HTR-8/SVneo (cell line): ENCODE measurements at places on chromosomes 16 and 17.

GRCh38 chr16:62977876-62978275 lies 941.6 kb upstream of the CDH8 start:
- no peak for DNase-seq

DNA sequence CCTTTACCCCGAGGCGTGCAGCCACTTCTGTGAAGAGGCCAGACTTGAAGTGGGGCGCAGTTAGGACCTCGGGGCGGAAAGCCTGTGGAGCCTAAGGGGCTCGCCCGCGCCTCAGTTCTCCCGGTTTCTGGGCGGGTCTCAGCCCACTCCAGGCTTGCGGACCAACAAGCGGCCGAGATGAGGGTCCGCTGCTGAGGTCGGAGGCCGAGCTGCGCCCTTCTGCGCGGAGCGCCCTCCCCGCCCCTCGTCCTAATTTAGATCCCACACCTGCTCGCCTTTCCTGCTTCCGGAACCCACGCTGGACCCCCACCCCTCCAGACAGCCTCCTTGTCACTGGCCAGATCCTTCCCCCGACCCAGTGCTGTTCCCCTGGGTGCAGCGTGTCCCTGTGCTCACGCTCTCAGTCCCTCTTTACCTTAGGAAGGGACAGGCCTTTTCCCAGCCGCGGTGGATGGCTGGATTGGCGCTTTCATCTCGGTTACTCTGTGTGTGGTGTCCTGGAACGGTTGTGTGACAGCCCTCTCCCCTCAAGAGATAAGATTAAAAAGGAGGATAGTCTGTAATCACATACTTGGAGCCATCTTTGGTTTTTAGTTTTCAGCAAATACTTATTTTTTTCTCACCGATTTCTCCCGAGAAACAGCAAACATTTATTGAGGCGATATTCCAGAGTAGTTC lies 933 bp upstream of the ATXN7L3 start:
- DNase-seq = peak; percentile 38

- DNase-seq = no peak
Measured at GRCh38 chr17:48576479-48577309, 1.5 kb downstream of the HOXB4 start.

GRCh38 chr16:21222495-21223337 lies 10.8 kb upstream of the ANKS4B start:
- no peak for DNase-seq

- DNase-seq = no peak
Measured at GRCh38 chr17:41664587-41665565, 23.8 kb upstream of the EIF1 start.

GRCh38 chr17:77388384-77389306 lies 247.9 kb downstream of the SEC14L1 start:
- no peak for DNase-seq

GRCh38 chr16:85006639-85007038 lies 4.7 kb downstream of the ZDHHC7 start:
- DNase-seq = no peak

- no peak for DNase-seq
Measured at GRCh38 chr17:63445571-63445953, 544 bp downstream of the CYB561 start.

DNA sequence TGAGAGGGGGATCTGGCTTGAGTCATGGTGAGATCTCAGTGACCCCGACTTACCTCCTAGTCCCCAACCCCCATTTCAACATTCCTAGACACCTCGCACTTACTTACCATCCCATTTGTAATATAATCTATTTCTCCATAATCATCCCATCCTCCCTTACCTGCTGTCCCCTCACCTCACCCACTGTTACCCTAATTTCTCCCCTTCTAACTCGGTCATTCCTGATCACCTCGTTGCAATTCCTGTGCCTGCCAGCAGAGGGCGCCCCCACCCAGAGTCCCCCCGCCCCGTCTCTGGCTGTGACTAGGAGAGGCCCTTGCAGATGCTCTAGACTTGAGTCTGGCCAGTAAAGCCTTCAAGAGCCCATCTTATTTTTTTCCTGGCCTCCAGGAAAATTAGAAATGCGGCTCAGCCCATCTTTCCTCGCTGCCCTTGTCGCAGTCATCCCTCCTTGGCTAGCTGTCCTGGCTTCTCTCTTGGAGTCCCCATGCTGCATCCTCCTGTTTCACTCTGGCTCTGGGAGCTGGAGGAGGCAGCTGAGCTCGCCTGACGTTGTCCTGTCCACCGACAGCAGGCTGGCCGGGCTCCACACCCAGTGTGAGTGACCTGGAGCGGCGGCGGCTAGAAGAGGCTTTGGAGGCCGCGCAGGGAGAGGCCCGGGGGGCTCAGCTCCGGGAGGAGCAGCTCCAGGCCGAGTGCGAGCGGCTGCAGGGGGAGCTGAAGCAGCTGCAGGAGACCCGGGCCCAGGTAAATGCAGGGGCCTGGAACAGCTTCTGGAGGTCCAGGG lies 5.0 kb downstream of the TBKBP1 start:
- peak; percentile 95 for DNase-seq
